Activated T-cell treated with anti-CD3 and anti-CD28 coated beads, Interleukin-2, amount 50 U/mL, for 24 hours (primary cell): ENCODE measurements at places on chromosomes 5 and 9.

DNA sequence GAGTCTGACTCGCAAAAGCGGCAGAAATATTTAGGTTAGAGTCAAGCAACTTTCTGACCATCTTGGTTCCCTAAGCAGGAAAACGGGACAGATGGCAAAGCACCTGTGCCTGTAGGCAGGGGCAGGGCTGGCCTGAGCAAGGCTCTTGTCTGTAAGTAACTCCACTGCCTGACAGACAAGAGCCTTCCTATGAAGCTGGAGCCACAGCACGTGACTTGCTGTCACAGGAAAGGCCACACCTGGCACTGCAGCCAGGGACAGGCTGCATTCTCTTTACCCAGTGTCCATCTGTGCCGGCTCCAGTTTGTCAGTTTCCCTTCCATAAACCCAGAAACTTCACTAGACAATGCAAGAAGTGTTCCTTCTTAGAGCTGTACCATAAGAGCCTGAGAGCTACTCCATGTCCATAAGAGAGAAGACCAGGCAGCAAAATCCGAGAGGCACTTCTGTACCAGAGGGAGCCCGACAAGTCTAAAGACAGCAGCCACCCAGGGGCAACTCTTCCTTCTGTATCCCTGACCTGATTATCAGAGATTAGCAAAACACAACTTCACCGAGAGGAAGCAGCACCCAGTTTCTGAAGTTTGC, 78.1 kb downstream of the GPR21 start:
- DNase-seq: no peak

GRCh38 chr9:76725011-76725546, 39.2 kb upstream of the PCA3 start:
- DNase-seq: no peak

GRCh38 chr5:142134331-142135010, 25.9 kb downstream of the NDFIP1 start:
- no peak for DNase-seq

GRCh38 chr5:127517110-127517479, 345 bp upstream of the PRRC1 start:
- DNase-seq: no peak

GRCh38 chr5:143279698-143280097, 123.8 kb downstream of the NR3C1 start:
- no peak for DNase-seq

- no peak for DNase-seq
Observed at GRCh38 chr5:93577854-93578812, 2.9 kb downstream of the NR2F1-AS1 start.
